ENCODE measurements at places on chromosomes 2 and 18. TPM values are rescaled to one million over a fixed set of nuclear protein-coding genes. Genes with fewer than 3 reads are reported as not detected.

The ZNF385B gene
- not detected for total RNA-seq

The AGPS gene
- total RNA-seq = 24.8 TPM

The NT5C1B gene
- not detected for total RNA-seq

The B3GNT7 gene
- 0.68 TPM for total RNA-seq

The C18orf54 gene
- total RNA-seq = 4.2 TPM

The SIX3 gene
- not detected for total RNA-seq

The STAT4 gene
- 137 TPM for total RNA-seq

The SRD5A2 gene
- not detected for total RNA-seq

- no peak for DNase-seq
- H3K4me3 ChIP-seq = no peak overlapping the region
- peaks cover 6% of the 10 kb centered on the region for H3K27me3 ChIP-seq
- H3K27ac ChIP-seq = no peak overlapping the region
- no peaks in the 10 kb centered on the region for H3K4me1 ChIP-seq
Observed at GRCh38 chr18:36756242-36756641, 72.6 kb downstream of the TPGS2 start.

- DNase-seq = no peak
- no peak overlapping the region for H3K27ac ChIP-seq
- no peaks in the 10 kb centered on the region for H3K4me1 ChIP-seq
- peaks cover 5% of the 10 kb centered on the region for H3K27me3 ChIP-seq
Observed at GRCh38 chr18:24248359-24248758, 109.5 kb downstream of the CABYR start.

DNA sequence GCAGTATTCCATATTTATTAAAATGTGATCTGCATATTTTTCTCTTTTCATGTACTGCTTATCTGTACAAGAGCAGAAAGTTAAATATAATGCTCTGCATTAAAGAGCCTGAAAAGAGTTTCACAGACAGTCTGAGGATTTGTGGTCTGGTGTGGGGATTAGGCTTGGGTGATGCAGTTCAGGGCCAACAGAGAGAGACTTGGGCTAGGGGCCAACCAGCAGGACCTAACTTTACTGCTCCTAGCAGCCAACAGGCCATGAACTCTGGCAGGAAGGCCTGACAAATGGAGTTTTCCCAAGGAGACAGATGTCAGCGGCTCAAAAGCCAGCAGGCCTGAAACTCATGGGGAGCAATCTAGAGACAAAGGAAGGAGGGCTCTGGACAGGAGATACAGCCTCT is 169.6 kb downstream of the LRRTM1 start:
- H3K27me3 ChIP-seq = no peaks in the 10 kb centered on the region
- H3K36me3 ChIP-seq = no peaks in the 10 kb centered on the region
- no peak for DNase-seq
- H3K27ac ChIP-seq = no peak overlapping the region
- no peaks in the 10 kb centered on the region for H3K4me1 ChIP-seq

DNA sequence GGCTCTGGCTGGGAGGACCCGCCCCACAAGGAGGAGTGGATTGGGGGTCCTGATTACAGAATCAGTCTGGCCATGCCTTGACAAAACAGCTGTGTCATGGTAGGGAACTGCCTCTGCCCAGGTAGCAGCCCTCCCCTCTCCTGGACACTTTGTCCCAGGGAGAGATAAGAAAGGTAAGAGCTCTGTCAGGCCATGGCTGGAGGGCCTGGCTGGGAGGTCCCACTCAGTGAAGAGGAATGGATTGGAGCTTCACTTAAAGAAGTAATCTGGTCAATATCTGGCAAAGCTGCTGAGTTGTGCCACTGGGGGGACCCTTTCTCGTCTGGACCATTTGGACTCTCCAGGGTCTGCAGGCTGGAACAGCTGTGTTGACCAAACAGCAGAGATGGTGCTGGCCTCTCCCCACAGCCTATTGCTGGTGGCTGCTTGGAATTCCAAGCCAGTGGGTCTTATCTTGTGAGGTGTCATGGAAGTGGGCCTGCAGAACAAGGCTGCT is 75.4 kb downstream of the EPC2 start:
- peaks cover 96% of the 10 kb centered on the region for H3K4me1 ChIP-seq
- H3K27me3 ChIP-seq = no peaks in the 10 kb centered on the region
- DNase-seq = no peak
- H3K36me3 ChIP-seq = peaks cover 40% of the 10 kb centered on the region
- no peak overlapping the region for H3K4me3 ChIP-seq

GRCh38 chr2:36993841-36994620 is 27.7 kb upstream of the STRN start:
- no peak overlapping the region for H3K27ac ChIP-seq
- H3K36me3 ChIP-seq = no peaks in the 10 kb centered on the region
- no peaks in the 10 kb centered on the region for H3K4me1 ChIP-seq
- H3K27me3 ChIP-seq = no peaks in the 10 kb centered on the region

DNA sequence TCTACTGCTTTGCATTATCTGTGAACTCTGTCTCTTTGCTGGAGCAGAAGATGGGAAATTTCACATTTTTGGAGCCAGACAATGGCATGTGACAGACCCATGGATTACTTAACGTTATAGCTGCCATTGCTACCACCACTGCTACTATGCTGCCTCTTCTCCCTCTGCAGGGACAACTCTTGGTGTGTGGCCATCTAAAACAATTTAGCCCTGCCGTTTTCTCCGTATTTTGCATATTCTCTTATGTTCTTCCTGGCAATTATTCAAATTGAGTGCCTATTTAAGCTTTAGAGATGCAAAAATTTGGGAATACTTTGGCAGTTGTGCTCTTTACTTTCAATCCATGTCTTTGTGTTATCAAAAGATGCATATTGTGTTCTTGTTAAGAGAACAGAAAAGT is 386.8 kb downstream of the XIRP2 start:
- no peak for DNase-seq
- no peaks in the 10 kb centered on the region for H3K4me1 ChIP-seq
- H3K27me3 ChIP-seq = no peaks in the 10 kb centered on the region
- no peak overlapping the region for H3K27ac ChIP-seq

DNA sequence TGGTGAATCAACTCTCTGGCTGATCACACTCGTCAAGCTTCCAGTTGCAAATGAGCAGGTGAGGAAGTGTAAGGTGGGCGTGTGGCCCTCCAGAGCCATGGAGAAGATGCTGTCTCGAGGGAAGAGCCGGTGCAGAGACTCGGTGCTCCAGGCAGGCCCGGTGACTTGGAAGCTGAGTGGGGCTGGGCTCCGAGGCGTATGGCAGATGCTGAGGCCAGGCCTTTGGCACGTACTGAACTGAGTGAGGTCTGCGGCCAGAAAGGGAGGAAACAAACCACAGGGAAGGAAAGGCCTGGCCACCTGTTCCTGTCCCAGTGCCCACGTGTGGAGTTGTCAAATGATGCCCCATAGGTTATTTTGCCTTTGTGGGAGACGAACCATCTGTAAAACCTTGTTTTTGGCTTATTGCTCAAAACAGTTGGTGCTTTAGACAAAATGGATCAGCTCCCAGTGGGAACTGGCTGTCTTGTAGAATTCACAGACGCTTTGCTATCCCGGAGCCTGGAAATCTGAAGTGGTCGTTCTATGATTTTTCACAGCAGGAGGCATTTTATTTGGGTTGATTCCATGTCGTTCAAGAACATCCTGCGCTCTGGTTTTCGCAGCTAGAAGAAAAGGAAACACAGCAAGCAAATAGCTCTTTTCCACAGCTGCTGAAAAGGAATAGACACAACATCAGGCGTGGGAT is 117.5 kb upstream of the TMEM18 start:
- H3K36me3 ChIP-seq = no peaks in the 10 kb centered on the region
- H3K4me1 ChIP-seq = no peaks in the 10 kb centered on the region
- no peak overlapping the region for H3K27ac ChIP-seq
- no peak overlapping the region for H3K4me3 ChIP-seq
- DNase-seq = no peak
- H3K27me3 ChIP-seq = no peaks in the 10 kb centered on the region

- H3K36me3 ChIP-seq = peaks cover 28% of the 10 kb centered on the region
- H3K4me3 ChIP-seq = no peak overlapping the region
- no peaks in the 10 kb centered on the region for H3K4me1 ChIP-seq
- DNase-seq = no peak
- H3K27me3 ChIP-seq = peaks cover 9% of the 10 kb centered on the region
Observed at GRCh38 chr18:59323931-59324622, 5.6 kb upstream of the CPLX4 start.

DNA sequence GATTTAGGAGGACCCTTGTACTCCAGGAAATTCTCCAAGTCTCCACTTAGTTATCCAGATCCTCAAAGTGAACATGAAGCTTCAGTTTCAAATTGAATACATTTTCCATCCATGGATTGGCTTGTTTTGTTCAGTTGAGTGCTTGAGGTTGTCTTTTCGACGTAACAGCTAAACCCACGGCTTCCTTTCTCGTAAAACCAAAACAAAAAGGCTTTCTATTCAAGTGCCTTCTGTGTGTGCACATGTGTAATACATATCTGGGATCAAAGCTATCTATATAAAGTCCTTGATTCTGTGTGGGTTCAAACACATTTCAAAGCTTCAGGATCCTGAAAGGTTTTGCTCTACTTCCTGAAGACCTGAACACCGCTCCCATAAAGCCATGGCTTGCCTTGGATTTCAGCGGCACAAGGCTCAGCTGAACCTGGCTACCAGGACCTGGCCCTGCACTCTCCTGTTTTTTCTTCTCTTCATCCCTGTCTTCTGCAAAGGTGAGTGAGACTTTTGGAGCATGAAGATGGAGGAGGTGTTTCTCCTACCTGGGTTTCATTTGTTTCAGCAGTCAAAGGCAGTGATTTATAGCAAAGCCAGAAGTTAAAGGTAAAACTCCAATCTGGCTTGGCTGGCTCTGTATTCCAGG is at the start of gene CTLA4:
Gene CTLA4 (plus strand): TSS at position 211 of the 640 bp plus-strand sequence. CDS start 172 bp downstream, at position 383.
- no peaks in the 10 kb centered on the region for H3K36me3 ChIP-seq
- peak; percentile 60 for DNase-seq
- no peaks in the 10 kb centered on the region for H3K27me3 ChIP-seq
- H3K4me3 ChIP-seq = peak within 1 kb of the TSS; percentile 85
- H3K4me1 ChIP-seq = peaks cover 61% of the 10 kb centered on the region
- H3K27ac ChIP-seq = peak within 1 kb of the TSS; percentile 94

DNA sequence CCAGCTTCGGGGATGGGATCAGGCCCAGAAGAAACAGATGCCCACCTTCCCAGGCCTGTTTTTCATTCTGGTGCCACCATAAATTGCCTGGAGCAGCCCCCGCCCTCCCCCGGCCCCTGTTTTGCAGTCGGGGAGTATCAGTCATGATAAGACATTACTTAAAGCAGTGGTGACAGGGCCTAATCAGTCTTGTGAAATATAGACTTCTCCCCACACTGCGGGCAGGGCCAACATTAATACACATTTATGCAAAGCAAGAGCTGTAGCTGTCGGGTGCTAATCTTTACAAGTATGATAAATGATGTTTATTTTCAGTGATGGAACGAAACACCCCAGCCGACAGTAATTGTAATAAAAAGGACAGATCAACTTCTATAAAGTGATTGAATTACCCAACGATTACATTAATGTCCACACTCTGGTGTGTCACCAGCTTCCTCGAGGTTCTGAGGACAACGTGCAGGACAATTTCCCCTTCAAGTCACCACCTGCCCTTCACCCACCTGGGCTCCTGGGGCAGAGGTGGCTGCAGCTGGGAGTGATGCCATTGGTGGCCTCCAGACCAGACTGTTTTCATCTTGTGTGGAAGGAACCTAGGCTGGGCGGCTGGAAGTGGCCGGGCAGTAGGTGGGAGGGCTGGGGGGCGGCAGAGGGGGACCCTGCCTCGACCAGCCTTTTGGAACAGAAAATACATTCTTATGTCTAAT is 226.0 kb downstream of the TFCP2L1 start:
- no peaks in the 10 kb centered on the region for H3K27me3 ChIP-seq
- no peak for DNase-seq
- H3K27ac ChIP-seq = no peak overlapping the region

GRCh38 chr2:134594399-134594798 is 124.4 kb downstream of the TMEM163 start:
- DNase-seq = no peak
- H3K36me3 ChIP-seq = no peaks in the 10 kb centered on the region
- no peaks in the 10 kb centered on the region for H3K4me1 ChIP-seq
- no peaks in the 10 kb centered on the region for H3K27me3 ChIP-seq

DNA sequence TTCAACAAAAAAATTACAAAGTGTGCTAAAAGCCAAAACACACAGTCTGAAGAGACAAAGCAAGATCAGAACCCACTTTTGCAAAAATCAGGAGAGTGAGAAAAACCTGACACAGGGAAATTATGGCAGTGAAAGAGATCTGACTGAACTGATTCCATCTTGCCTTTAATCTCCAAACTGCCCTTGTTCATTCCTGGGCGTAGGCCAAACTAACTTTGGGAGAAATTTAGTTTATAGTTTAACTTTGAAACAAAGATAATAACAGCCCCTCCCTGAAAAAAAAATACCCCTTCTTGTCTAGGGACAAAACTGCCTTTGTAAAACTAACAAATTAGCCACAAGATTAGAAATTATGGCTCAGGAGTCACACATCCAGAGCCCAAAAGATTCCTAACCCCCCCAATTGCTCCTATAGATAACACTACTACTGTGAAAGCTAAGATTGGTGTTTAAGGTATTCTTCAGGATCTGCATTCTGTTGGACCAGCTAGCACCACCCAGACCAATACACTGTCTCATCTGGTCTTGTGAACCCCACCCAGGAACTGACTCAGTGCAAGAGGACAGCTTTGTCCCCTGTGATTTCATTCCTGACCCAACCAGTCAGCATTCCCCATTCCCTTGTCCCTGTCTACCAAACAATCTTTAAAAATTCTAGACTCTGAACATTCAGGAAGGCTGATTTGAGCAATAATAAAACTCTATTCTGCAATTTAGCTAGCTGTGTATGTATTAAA is 226.1 kb upstream of the SH3BP4 start:
- no peak overlapping the region for H3K27ac ChIP-seq
- no peaks in the 10 kb centered on the region for H3K36me3 ChIP-seq
- peaks cover 4% of the 10 kb centered on the region for H3K27me3 ChIP-seq
- DNase-seq = no peak
- H3K4me3 ChIP-seq = no peak overlapping the region

GRCh38 chr2:192315543-192315942 is 120.8 kb upstream of the TMEFF2 start:
- no peaks in the 10 kb centered on the region for H3K4me1 ChIP-seq
- H3K36me3 ChIP-seq = no peaks in the 10 kb centered on the region
- DNase-seq = no peak
- H3K27me3 ChIP-seq = no peaks in the 10 kb centered on the region
- H3K4me3 ChIP-seq = no peak overlapping the region
- H3K27ac ChIP-seq = no peak overlapping the region

GRCh38 chr2:138182250-138182936 is 218.1 kb downstream of the HNMT start:
- no peaks in the 10 kb centered on the region for H3K36me3 ChIP-seq
- no peak overlapping the region for H3K27ac ChIP-seq
- no peak overlapping the region for H3K4me3 ChIP-seq
- H3K4me1 ChIP-seq = no peaks in the 10 kb centered on the region
- H3K27me3 ChIP-seq = no peaks in the 10 kb centered on the region

All from naive thymus-derived CD8-positive, alpha-beta T cell (primary cell).